NCI-H2227 treated with DMSO at 0.1 percent for 48 hours (cell line): ENCODE measurements at places on chromosomes 7 and 10.

GRCh38 chr7:92876836-92877235 is 40.5 kb upstream of the CDK6 start:
- no peak for DNase-seq

DNA sequence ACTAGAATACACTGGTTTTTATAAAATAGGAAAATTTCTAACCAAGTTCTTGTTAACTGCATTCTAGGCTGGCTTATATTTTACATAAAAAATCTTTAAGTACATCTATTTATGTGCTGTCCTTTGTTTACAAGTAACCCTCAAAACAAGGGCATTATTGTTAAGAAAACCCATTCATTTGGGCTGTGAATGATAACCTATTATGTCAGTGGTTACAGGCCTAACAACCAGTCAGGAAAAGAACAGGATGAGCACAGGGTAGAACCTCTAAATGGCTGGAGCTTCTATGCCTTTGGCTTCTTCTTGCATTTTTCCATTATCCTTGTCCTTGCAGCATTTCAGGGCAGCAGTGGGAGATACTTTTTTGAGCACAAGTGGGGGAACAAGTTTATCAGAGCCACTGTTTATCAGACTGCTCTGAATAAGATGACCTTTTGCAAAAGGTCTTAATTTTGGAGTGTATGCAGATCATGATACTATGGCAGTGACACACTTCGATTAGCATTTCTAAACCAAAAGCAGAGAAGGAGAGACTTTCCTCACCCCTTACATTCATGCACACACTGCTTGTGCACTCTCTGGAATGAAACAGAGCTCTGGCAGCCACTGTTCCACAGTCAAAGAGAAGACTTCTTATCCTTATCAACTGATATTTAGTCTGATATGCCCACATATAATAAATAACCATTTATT is 10.9 kb downstream of the GPR37 start:
- DNase-seq, result no peak

GRCh38 chr10:44478876-44479705 is 94.2 kb upstream of the CXCL12 start:
- no peak for DNase-seq

DNA sequence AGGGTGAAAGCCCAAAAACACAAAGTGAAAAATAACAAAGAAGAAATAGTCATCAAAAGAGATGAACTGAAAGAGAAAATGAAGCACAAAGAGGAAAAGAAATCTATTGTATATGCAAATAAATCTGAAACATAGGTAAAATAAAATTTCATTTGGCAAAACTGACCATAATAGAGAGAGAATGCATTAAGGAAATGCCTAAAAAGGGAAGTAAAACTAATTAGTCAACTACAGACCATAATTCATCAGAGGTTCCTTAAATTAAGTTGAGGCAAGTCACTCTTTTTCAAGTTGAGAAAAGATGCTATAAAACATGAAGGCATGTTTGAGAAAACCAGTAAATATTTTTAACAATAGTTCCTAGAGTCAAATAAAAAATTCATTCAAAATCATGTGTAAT is 233.3 kb downstream of the LRRN3 start:
- no peak for DNase-seq

DNA sequence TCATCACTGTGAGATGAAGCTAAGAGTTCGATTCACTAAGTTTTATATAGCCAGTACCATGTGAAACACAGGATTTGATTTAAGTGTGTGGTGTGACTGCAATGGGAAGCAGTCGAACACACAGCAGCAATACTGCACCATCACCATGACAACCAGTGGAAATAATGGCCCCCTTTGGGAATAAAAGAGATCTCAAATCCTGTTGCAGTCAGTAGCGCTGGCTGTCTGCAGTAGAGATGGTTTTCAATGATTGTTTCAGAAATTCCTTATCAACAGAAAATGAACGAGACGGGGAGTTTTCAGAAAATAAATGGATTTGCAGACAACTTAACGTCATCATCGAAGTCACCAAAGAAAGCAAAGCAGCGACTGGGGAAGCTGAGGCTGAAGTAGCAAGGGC is 91.0 kb downstream of the PTPRE start:
- peak; percentile 17 for DNase-seq

- DNase-seq, result no peak
Measured at GRCh38 chr7:131341690-131342089, 14.0 kb downstream of the MKLN1 start.

- no peak for DNase-seq
Measured at GRCh38 chr7:28405662-28406061, 6.7 kb upstream of the CREB5 start.

DNA sequence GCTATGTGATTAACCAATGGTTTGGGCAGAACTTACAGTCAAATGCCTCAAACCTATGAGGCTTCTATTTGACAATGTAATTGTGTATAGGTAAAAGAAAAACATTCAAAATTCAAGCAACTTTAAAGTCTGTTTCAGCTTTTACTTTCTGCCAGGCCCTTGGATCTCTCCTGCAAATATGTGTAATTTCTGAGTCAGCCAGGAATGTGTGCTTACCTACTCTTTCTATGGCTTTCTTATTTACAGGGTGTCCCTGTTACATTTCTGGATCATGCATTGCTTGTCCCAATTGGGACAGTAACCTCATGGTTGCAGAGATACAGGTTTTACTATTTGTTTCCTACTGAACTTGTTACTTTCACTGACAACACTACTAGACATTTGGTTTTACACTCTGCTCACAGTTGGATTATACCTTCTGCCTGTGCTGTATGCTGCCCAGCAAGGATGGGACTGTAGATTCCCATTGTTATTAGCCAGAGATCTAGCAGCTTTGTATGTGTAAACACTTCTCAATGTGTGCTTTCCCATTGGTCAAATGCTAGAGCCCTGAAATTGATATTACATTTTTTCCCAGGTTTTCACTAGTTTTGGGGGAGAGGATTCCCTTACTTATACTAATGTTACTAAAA is 355.3 kb downstream of the ARL4A start:
- DNase-seq, result no peak

DNA sequence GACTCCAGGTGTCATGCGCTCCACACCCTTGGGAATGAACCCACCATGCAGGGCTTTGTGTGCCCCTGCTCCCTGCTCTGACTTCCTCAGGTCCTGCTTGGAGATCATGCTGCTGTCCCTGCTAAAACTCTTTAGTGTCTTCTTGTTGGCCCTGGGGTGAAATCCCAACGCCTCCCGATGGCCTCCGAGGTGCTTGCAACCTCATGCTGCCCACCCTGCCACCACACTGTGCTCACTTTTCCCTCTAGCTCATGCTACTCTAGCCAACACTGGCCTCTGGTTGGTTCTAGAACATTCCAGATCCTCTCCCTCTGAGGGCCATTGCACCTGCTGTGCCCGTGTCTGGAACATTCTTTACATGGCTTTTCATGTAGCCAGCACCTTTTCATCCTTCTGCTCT is 227.7 kb downstream of the ADAM12 start:
- no peak for DNase-seq

GRCh38 chr10:78892338-78893176 is 176.2 kb upstream of the ZMIZ1 start:
- no peak for DNase-seq

DNA sequence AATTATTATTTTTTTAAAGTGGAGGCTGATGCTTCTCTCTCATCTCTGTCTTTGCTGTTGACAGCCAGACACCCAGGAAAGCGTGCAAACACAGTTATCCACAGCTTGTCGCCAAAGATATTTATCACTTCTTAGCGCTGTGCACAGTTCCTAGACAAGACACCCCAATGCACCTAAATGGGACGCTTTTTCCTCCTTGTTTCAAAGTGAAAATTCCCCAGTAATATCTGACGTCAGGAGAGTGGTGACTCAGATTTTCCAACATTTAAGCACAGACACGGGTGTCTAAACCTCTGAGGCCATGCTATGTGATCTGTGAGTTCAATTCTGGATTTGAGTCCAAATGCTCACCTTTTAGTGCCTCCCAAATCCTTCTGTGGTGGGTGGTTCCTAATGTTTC is 151.6 kb downstream of the EMX2 start:
- no peak for DNase-seq

DNA sequence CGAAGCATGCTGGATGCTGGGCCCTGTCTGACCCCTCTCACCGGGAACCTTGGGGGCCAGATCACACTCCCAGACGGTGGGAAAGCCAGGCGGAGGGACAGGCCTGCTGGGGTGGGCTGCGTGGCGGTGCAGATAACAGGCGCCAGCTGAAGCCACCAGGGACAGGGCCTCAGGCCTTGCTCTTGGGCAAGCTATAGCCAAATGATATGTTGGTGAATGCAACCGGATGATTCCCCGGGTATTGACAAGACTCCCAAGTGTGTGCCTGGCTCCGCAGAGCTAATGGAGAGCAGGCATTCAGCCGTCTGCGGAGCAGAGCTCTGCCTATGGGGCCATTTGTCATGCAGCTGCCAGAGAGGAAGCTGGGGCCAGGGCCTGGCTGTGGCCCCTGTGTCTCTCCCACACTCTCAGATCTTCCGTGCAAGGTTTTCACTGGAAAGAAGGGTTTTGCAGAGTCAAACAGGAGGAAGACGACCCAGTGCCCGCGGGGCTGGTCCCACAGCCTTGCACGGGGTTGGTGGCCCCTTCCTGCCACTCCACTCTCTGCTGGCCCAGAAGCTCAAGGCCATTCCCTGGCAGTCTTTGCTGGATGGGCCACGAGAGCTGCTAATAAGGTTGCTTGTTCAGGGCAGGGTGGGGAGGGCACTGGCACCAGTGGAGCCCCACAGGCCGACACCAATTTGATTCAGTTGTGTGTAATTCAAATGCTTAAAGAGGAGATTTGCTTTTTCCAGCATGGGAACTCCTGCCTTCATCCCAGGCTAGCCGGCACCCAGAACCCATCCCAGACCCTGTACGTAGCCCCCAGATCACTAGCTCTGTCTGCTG is 91.8 kb downstream of the PRKAG2 start:
- no peak for DNase-seq
